Activated B cell treated with CpG ODN at 0.5 μM for 24 hours (primary cell): ENCODE measurements at places on chromosomes 13 and 19. TPM values are rescaled to one million over a fixed set of nuclear protein-coding genes. Genes with fewer than 3 reads are reported as not detected.
A peak's percentile ranks its signal among the peaks of the same experiment; 100 is the strongest.

GRCh38 chr13:58081301-58081820, 449.8 kb downstream of the PCDH17 start:
- DNase-seq = no peak
- no peaks in the 10 kb centered on the region for H3K36me3 ChIP-seq
- no peaks in the 10 kb centered on the region for H3K27me3 ChIP-seq

DNA sequence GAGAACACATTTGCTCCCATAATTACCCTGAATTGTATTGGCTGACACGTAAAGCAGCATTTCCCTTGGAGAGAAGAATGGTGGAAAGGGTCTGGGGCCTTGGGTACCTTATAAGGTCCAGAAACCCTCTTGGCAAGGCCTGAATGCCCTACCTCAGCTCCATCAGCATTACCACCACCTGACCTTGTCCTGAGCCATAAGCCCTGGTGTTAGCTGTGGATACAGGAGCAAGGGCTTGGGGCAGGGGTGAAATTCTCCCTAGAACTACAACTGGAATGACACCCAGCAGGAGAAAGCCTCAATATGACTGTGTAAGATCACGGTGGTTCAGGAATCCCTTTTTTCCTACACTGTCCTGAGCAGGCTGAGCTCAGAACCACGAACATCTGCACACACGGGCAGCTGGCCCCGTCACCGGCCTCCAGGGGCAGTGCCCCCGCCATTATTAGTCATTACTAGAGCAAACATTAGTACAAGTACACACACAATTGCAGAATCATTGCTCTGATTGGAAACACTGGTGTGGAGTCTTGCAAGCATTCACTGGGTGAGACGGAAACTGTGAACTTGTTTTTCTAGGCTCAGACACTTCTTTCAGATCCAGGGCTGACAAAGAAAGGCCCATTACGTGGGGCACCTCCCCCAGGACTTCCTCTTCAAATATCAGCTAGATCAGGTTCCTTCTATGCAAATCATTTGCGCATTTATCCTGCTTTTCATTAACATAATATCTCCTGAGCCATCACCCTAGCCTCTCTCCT, 26.8 kb upstream of the MTIF3 start:
- H3K4me1 ChIP-seq = peaks cover 51% of the 10 kb centered on the region
- H3K4me3 ChIP-seq = peak overlapping the region; percentile 58
- no peak for DNase-seq
- peaks cover under 1% of the 10 kb centered on the region for H3K36me3 ChIP-seq
- peak overlapping the region; percentile 87 for H3K27ac ChIP-seq
- no peaks in the 10 kb centered on the region for H3K27me3 ChIP-seq

TLE6 gene
- 0.42 and 0.93 TPM in 2 replicates for total RNA-seq

CARS2 gene
- total RNA-seq = 90.1 and 115 TPM in 2 replicates
